ENCODE measurements at places on chromosomes 4 and X. TPM values are rescaled to one million over a fixed set of nuclear protein-coding genes. Genes with fewer than 3 reads are reported as not detected.

GRCh38 chr4:163815776-163816175, 321.3 kb downstream of the TMA16 start:
- H3K36me3 ChIP-seq: no peaks in the 10 kb centered on the region
- no peak overlapping the region for H3K4me3 ChIP-seq
- H3K4me1 ChIP-seq: no peaks in the 10 kb centered on the region
- no peaks in the 10 kb centered on the region for H3K27me3 ChIP-seq
- DNase-seq: no peak

DNA sequence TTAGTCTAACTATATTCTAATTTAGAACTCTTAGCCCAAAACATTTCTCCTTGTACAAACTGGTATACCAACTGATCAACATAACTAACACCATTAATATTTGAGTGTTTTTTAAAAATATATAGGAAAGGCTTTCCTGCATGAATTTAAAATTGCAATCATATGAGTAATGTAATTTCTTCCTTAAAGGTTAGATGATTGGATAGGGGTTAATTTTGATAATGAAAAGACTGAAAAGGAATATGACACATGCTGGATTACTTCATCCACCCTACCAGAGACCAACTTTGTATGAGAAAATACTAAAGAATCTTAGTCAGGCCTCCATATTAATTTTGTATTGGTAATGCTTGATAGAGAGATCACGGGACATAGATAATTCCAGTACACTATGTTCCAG, 25.1 kb upstream of the PLS3 start:
- no peak overlapping the region for H3K27ac ChIP-seq
- no peaks in the 10 kb centered on the region for H3K27me3 ChIP-seq
- H3K4me1 ChIP-seq: no peaks in the 10 kb centered on the region
- H3K4me3 ChIP-seq: no peak overlapping the region

DNA sequence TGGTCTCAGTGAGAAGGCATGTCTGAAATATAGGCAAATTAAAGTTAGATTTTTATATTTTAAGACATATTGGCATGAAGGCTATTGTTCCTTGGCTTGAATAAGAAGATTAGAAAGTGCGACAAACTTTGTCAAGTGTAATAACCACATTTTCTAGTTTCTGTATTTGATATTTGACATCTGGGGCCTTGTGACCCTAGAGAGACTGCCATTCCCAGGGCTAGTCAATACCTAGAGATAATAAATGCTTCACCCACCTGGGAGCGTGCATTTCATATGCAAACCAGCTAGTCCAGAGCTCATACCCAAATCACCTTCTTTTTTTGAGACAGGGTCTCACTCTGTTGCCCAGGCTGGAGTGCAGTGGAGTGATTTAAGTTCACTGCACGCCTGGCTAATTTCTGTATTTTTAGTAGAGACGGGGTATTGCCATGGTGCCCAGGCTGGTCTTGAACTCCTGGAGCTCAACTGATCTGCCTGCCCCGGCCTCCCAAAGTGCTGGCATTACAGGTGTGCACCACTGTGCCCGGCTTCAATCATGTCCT, 62.6 kb downstream of the COQ2 start:
- no peaks in the 10 kb centered on the region for H3K27me3 ChIP-seq
- H3K4me3 ChIP-seq: no peak overlapping the region
- H3K4me1 ChIP-seq: no peaks in the 10 kb centered on the region

- peak; percentile 16 for DNase-seq
- H3K27me3 ChIP-seq: no peaks in the 10 kb centered on the region
- no peaks in the 10 kb centered on the region for H3K36me3 ChIP-seq
- peaks cover 37% of the 10 kb centered on the region for H3K4me1 ChIP-seq
- H3K4me3 ChIP-seq: no peak overlapping the region
Measured at GRCh38 chr4:145044341-145044740, 53.7 kb downstream of the ANAPC10 start.

DNA sequence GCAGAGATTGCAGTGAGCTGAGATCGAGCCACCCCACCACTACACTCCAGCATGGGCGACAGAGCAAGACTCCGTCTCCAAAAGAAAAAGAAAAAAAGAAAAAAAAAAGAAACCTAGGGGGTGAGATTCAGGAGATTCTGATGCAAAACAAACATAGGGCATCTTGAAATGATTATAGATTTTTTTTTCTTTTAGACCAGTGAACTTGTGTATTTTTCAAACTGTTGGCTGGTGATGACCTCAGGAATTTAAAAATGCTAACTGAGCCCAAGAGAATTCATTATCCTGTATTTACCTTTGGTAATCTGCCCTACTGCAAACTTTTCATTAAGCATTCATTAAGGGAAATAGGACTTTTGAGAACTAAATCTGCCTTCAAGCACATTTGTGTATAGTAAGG, 20.6 kb downstream of the ATP10D start:
- H3K4me1 ChIP-seq: no peaks in the 10 kb centered on the region
- H3K4me3 ChIP-seq: no peak overlapping the region
- DNase-seq: no peak
- no peaks in the 10 kb centered on the region for H3K36me3 ChIP-seq

DNA sequence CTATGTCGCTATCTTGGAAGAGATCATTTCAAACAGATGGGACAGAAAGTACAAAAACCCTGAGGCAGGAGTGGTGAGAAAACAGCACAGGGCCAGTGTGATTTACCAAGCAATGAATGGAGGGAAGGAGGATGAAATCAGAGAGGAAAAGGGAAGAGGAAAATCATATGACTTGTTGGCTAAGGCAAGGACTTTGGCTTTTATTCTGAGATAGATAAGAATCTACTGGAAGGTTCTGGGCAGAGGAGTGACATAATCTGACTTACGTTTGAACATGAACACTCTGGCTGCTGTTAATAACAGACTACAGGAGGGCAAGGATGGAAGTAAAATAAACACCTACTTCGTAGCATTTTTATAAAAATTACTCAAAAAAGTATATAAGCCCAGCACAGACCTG, 207.8 kb upstream of the SLC7A11 start:
- H3K27ac ChIP-seq: no peak overlapping the region
- no peaks in the 10 kb centered on the region for H3K36me3 ChIP-seq
- no peak for DNase-seq
- H3K27me3 ChIP-seq: no peaks in the 10 kb centered on the region

GRCh38 chrX:153953342-153953830, 8.9 kb upstream of the RENBP start:
- peaks cover 43% of the 10 kb centered on the region for H3K36me3 ChIP-seq
- no peak overlapping the region for H3K4me3 ChIP-seq
- no peaks in the 10 kb centered on the region for H3K27me3 ChIP-seq

DNA sequence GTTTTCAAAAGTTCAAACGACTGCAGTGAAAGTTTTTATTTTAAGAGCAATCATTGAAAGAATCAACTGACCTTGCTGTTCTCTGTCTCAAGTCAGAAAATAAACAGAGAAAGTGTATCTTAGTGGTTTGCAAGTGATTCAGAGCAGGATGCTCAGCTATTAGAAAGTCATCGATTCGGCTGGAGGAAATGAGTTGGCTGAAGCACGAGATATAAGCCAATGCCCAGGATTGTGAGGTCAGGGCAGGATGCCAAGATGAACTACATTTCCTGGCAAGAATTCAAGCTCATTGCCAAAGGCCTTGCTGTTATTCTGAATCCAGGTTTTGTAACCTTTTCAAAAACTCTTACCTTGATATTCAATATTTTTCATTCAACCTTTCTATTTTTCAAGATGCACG, 541.4 kb upstream of the BOD1L1 start:
- no peaks in the 10 kb centered on the region for H3K4me1 ChIP-seq
- no peaks in the 10 kb centered on the region for H3K27me3 ChIP-seq
- no peaks in the 10 kb centered on the region for H3K36me3 ChIP-seq
- DNase-seq: peak; percentile 27

DNA sequence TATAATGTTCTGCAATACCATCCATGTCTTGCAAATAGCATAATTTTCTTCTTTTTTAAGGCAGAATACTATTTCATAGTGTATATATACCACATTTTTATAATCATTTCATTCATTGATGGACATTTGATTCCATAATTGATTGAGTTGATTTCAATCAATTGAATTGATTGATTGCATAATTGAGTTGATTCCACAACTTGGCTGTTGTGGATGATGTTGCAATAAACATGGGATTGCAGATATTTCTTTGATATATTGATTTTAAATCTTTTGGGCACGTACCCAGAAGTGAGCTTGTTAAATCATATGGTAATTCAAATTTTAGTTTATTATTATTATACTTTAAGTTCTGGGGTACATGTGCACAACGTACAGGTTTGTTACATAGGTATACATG, 232.8 kb downstream of the GALNTL6 start:
- H3K27me3 ChIP-seq: no peaks in the 10 kb centered on the region
- H3K4me3 ChIP-seq: no peak overlapping the region
- H3K36me3 ChIP-seq: no peaks in the 10 kb centered on the region
- no peak overlapping the region for H3K27ac ChIP-seq
- no peak for DNase-seq

GRCh38 chr4:138367942-138368341, 125.8 kb upstream of the SLC7A11 start:
- H3K4me1 ChIP-seq: no peaks in the 10 kb centered on the region
- H3K27ac ChIP-seq: no peak overlapping the region
- H3K27me3 ChIP-seq: no peaks in the 10 kb centered on the region
- H3K4me3 ChIP-seq: no peak overlapping the region

- H3K4me1 ChIP-seq: no peaks in the 10 kb centered on the region
- H3K27me3 ChIP-seq: no peaks in the 10 kb centered on the region
- no peak overlapping the region for H3K4me3 ChIP-seq
- H3K27ac ChIP-seq: no peak overlapping the region
- no peaks in the 10 kb centered on the region for H3K36me3 ChIP-seq
Measured at GRCh38 chr4:156536661-156537060, 434.9 kb downstream of the PDGFC start.

- no peak overlapping the region for H3K4me3 ChIP-seq
- peaks cover 31% of the 10 kb centered on the region for H3K4me1 ChIP-seq
- no peak for DNase-seq
- H3K27me3 ChIP-seq: no peaks in the 10 kb centered on the region
Measured at GRCh38 chr4:168551211-168551610, 54.4 kb downstream of the PALLD start.

DNA sequence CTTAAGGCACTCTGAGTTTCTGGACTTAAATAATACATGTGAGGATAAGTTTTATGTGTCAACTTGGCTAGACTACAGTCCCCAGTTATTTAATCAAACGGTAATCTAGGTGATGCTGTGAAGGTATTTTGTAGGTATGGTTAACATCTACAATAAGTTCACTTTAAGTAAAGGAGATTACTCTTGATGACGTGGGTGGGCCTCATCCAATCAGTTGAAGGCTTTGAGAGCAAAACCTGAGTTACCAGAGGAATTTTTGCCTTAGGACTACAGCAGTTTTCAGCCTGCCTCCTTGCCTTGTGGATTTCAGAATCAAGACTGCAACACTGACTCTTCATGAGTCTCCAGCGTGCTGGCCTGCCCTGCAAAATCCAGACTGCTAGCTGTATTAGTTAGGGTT, 59.8 kb upstream of the HS6ST2 start:
- H3K27me3 ChIP-seq: no peaks in the 10 kb centered on the region
- H3K36me3 ChIP-seq: no peaks in the 10 kb centered on the region
- H3K4me3 ChIP-seq: no peak overlapping the region
- no peaks in the 10 kb centered on the region for H3K4me1 ChIP-seq
- no peak for DNase-seq

DNA sequence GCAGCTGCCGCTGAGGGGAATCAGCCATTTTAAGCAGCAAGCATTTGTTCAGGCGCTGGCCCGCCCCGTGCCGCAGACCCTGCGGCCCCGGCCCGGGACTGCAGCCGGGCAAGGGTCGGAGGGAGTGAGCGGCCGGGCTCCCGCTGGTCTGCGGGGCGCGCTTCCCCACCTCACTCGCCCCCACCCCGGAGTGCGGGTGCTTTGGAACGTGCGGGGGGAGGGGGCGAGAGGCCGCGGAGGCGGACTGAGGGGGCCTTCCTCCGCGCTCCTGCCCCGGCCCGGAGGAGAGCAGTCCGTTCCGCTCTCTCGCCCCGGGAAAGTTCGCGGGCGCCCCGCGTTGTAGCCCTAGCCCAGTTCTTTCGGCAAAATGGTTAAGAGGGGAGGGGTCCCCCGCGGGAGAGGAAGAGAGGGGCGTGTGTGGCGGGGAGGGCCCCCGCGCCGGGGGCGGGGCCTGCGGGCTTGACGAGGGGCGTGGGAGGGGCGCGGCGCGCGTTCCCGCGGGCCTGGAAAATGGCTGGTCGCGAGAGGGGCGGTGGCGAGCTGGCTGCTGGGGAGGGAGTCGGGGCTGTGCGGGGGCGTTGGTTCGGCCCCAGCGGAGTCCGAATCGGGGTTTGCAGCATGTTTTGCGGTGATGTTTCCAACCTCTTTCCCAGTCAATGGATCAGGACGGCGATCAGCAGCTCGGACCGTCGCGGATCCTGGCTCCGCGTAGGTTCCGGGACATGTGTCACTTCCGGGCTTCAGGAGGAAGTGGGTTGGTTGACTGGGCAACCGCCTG, 942 bp downstream of the ING2 start:
- peak overlapping the region; percentile 100 for H3K4me3 ChIP-seq
- H3K4me1 ChIP-seq: no peaks in the 10 kb centered on the region
- peaks cover 7% of the 10 kb centered on the region for H3K36me3 ChIP-seq
- no peaks in the 10 kb centered on the region for H3K27me3 ChIP-seq
- H3K27ac ChIP-seq: peak overlapping the region; percentile 91
- peak; percentile 72 for DNase-seq

DNA sequence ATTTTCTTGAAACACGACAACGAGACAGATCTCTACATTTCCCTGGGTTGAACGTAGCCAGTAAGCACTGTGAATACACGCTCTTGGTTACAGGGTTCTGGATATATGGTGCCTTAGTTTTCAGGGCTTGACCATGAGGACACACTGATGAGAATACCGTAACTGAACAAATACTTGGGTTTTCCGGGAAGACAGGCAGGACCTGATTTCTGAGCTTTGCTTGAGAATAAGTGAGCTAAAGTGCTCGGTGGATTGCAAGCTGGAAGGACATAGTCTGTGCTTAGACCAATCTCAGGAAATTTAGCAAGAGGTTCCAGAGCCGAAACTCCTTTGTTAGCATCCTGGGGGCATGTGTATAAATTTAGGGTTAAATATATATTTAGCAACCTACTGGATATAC, 876 bp upstream of the TACR3 start:
- peak overlapping the region; percentile 57 for H3K4me3 ChIP-seq
- peak overlapping the region; percentile 62 for H3K27ac ChIP-seq
- no peak for DNase-seq

- H3K27ac ChIP-seq: peak overlapping the region; percentile 70
- no peak overlapping the region for H3K4me3 ChIP-seq
- DNase-seq: no peak
- H3K27me3 ChIP-seq: no peaks in the 10 kb centered on the region
- H3K4me1 ChIP-seq: peaks cover 75% of the 10 kb centered on the region
Measured at GRCh38 chr4:102535398-102536082, 34.4 kb downstream of the NFKB1 start.

The ATP5ME gene
- 409 TPM for total RNA-seq

The FABP2 gene
- total RNA-seq: not detected

The TECRL gene
- not detected for total RNA-seq

The ETDA gene
- total RNA-seq: not detected

The TMEM35A gene
- total RNA-seq: 0.13 TPM

The DNAAF6 gene
- total RNA-seq: not detected

The RIPPLY1 gene
- 14.6 TPM for total RNA-seq

The TACR3 gene
- total RNA-seq: 5.3 TPM

The ARMCX1 gene
- total RNA-seq: 71.7 TPM

The POLA1 gene
- total RNA-seq: 58.0 TPM

The FAM9C gene
- 0.16 TPM for total RNA-seq

The PPP1R2C gene
- not detected for total RNA-seq

The IL2 gene
- not detected for total RNA-seq
